ENCODE measurements at places on chromosomes 4 and X.

GRCh38 chr4:150387981-150388380 lies 194.0 kb upstream of the MAB21L2 start:
- no peak for DNase-seq

DNA sequence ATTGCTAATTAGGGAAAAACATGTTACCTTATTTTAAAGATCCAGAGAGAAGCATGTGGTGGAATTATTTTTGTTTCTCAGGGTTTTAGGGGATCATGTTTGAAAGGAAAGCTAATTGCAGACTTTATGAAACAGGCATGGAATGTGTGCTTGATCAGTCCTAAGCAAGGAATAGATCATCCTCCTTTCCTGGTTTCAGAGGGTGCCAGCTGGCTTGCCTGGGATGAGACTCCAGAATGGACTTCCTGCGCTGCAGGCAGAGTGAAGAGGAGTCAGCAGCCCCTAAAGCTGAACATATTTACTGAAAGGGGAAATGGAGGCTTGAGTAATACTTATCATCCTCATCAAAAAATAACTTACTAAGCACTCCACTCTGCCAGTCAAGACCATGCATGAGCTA lies 13.3 kb downstream of the FGF5 start:
- DNase-seq, result no peak

- DNase-seq, result no peak
Measured at GRCh38 chr4:1871471-1872021, 353 bp downstream of the NSD2 start.

- DNase-seq, result no peak
Measured at GRCh38 chr4:151574968-151575367, 166.0 kb downstream of the FHIP1A start.
